Epithelial cell of alveolus of lung (primary cell): ENCODE measurements at places on chromosomes 2 and 18. TPM values are rescaled to one million over a fixed set of nuclear protein-coding genes. Genes with fewer than 3 reads are reported as not detected.

ALPI gene
- total RNA-seq, result not detected in 2 replicates

SOWAHC gene
- 5.1 and 16.3 TPM in 2 replicates for total RNA-seq

REG1A gene
- not detected in 2 replicates for total RNA-seq

SMAD2 gene
- total RNA-seq, result 51.3 and 61.5 TPM in 2 replicates

SKOR2 gene
- total RNA-seq, result not detected in 2 replicates

ASAP2 gene
- total RNA-seq, result 7.2 and 16.2 TPM in 2 replicates

MAP2 gene
- 4.6 and 6.2 TPM in 2 replicates for total RNA-seq

EPC2 gene
- total RNA-seq, result 9.7 and 23.0 TPM in 2 replicates

WDR54 gene
- total RNA-seq, result 64.2 and 88.8 TPM in 2 replicates

NEDD4L gene
- total RNA-seq, result 9.4 and 18.1 TPM in 2 replicates

ANO7 gene
- 1.4 and 1.6 TPM in 2 replicates for total RNA-seq

DRC1 gene
- not detected in 2 replicates for total RNA-seq

RAB6C gene
- total RNA-seq, result under 0.01 TPM in 1 of 2 replicates, not detected in the other

MLPH gene
- total RNA-seq, result 9.6 and 47.4 TPM in 2 replicates

CFAP221 gene
- not detected in 2 replicates for total RNA-seq

RAX gene
- not detected in 2 replicates for total RNA-seq

SLC1A4 gene
- total RNA-seq, result 2.5 and 21.2 TPM in 2 replicates

NCKAP5 gene
- total RNA-seq, result 1.9 and 2.2 TPM in 2 replicates

ALPP gene
- total RNA-seq, result not detected in 2 replicates

OR6B2 gene
- total RNA-seq, result not detected in 2 replicates

OXER1 gene
- 0.13 and 0.32 TPM in 2 replicates for total RNA-seq

GALNT3 gene
- total RNA-seq, result 0.56 and 3.6 TPM in 2 replicates

DSC2 gene
- total RNA-seq, result 0.96 and 1.7 TPM in 2 replicates

FRZB gene
- total RNA-seq, result 0.52 and 0.64 TPM in 2 replicates

CFLAR gene
- 23.7 and 62.8 TPM in 2 replicates for total RNA-seq

UGT1A4 gene
- total RNA-seq, result not detected in 2 replicates

ARHGEF33 gene
- total RNA-seq, result under 0.01 and 1.4 TPM in 2 replicates

PLCD4 gene
- total RNA-seq, result 0.13 and 9.3 TPM in 2 replicates

CERKL gene
- total RNA-seq, result not detected in 2 replicates

BOK gene
- total RNA-seq, result 23.3 and 64.8 TPM in 2 replicates

GPBAR1 gene
- total RNA-seq, result 0.26 and 0.88 TPM in 2 replicates

KANSL3 gene
- total RNA-seq, result 26.8 and 34.7 TPM in 2 replicates

XIRP2 gene
- under 0.01 and 0.65 TPM in 2 replicates for total RNA-seq
